ENCODE measurements at places on chromosomes 6 and 20.

- DNase-seq, result no peak
Observed at GRCh38 chr6:56289721-56290120, 42.3 kb upstream of the COL21A1 start.

DNA sequence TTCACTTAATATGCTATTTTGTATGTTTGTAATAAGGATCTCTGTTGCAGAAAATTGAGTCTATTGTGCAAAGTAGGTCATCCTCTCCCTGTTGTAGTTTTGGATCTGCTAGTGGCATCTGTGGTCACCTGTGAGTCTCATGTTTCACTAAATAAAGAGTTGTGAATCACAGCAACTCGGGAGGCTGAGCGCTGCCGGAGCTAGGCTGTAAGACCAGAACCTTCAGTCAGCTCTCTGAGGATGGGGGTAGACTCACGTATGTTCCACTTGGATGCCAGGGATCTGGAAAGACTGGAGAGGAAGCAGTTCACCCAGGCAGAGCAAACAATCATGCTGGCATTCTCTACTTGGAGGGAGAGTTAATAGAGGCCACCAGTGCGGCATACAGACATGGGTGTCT lies 187.3 kb upstream of the FOXA2 start:
- DNase-seq, result no peak

DNA sequence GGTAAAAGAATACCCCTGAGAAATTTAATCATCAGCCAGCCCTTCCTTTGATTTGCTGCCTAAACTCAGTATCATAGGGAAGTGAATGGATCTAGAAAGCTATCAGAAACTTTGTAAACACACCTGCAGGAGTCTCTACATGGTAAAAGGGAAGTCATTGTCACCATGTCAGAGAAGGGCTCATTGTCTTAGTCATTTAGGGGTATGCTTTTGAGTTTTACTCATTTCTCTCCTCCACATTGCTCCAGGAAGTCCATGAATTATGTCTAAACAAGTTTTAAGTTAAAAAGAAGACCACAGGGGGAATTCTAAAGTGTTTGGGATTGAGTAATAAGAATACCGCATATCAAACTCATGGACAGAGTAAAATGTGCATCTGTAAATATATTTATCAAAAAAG lies 2.5 kb downstream of the SLC17A1 start:
- no peak for DNase-seq

DNA sequence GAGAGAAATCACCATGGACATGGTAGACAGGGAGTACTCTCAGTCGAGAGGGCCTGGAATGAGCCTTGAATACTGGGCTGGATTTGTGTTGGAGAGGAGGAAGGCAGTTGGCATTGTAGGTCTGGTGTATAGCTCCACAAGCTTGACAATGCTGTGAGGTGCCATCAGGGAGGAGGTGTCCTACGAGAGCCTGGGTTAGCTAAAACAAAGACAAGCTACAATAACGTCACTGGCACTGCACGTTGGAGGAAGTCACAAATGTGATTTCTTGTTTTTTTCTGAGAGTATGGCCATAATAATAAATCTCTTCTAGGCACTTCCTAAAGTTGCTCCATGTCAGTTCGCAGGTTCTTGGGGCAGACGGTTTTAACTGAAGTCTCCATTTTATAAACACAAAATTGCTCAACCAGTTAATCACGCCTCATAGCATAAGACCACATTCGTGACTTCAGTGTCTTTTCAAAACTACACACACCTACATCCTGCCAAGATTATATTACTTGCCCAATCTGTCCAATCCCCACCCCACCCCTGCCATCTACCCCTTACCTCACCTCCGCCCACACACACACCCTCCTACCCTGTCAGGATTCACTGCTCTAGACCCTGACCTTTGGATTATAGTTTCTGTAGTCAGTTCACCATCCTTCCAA lies 4.4 kb upstream of the HLA-DMB start:
- DNase-seq, result no peak

GRCh38 chr20:19851861-19852260 lies 93.8 kb downstream of the RIN2 start:
- DNase-seq, result no peak

DNA sequence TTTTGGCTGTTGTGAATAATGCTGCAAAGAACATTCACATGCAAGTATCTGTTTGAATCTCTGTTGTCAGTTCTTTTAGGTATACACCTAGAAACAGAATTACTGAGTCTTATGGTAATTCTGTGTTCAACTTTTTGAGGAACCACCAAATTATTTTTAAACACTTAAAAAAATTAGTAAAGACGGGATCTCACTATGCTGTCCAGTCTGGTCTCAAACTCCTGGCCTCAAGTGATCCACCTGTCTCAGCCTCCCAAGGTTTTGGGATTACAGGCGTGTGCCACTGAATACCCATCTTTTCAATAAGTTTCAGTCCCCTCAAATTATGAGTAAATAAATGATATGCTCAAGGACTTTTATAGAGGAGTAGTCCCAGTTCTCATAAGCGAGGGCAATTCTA lies 17.5 kb downstream of the SPATS1 start:
- DNase-seq, result no peak
